ENCODE measurements at places on chromosomes 16 and 17.

GRCh38 chr16:51549836-51550235 is 398.8 kb upstream of the SALL1 start:
- no peak for DNase-seq

DNA sequence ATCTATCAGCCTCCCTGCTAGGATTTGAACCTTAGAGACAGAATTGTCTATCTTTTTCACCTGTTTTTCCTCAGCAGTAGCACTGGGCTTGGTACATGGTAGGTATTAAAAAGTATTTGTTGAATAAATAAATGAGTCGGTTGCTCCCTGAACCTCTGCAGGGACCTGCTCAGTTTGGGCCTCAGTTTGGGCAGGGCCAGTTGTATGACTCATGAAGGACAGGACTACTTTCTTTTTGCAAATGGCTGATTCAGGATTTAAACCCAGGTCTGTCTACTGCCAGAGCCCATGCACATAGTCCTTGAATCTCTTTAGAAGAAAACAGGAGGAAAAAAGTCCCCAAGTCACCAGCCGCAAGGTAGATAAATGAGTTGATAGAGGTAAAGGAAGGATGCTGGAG is 3.1 kb downstream of the MMP2 start:
- no peak for DNase-seq

GRCh38 chr17:13746404-13746803 is 144.7 kb upstream of the HS3ST3A1 start:
- no peak for DNase-seq

GRCh38 chr17:62703261-62703775 is 75.8 kb downstream of the MRC2 start:
- DNase-seq = peak; percentile 34

- DNase-seq = peak; percentile 60
Observed at GRCh38 chr16:50313596-50314478, 47.5 kb downstream of the ADCY7 start.

DNA sequence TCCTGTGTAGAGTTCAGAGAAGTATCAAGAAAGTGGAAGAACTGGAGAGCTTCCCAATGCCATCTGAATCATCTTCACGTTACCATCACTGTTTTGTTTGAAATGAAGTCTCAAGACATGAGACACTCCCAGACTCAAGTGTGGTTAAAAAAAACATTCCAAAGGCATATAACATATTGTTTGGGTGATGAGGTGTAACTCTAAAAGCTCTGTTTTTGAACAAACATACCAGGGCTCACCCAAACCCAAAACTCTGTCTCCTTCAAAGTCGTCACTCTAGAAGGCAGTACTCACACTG is 6.3 kb upstream of the ZCCHC14 start:
- no peak for DNase-seq

GRCh38 chr17:17605729-17606088 is 14.2 kb upstream of the PEMT start:
- DNase-seq = no peak

DNA sequence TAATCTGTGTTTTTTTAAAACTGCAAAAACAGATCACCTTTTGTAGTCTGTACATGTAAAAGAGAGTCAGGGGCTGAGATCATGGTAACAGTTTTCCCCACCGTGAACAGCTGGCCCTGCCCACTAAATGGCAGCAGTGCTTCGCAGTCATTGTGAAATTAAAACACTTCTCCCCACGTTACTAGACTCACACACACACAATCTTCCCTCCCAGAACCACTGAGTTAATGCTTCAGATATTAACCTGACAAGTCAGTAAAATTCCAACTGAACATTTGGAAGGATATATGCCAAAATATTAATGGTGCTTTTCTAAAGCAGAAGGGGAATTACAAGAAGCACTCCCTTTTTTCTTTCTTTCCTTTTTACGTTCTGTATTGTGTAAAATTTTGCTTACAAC is 1.2 kb upstream of the CD300LG start:
- no peak for DNase-seq

DNA sequence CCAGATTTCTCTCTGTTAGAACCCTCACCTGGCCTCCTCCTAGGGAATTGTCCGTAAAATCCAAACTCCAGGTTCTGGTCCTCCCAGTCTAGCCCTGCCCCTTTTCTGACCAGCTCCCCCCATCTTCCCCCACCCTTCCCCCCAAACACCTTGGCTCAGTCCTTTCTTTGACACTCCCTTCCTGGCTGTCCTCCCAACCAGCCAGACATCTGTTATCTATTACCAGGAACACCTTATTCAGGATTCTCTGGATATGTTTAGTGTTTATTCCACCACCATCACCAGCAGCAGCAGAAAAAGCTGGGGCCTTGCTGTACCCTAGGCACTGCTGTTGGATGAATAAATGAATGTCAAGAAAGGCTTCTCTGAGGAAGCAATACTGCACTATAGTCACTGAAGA is 4.0 kb upstream of the CMTM3 start:
- no peak for DNase-seq

DNA sequence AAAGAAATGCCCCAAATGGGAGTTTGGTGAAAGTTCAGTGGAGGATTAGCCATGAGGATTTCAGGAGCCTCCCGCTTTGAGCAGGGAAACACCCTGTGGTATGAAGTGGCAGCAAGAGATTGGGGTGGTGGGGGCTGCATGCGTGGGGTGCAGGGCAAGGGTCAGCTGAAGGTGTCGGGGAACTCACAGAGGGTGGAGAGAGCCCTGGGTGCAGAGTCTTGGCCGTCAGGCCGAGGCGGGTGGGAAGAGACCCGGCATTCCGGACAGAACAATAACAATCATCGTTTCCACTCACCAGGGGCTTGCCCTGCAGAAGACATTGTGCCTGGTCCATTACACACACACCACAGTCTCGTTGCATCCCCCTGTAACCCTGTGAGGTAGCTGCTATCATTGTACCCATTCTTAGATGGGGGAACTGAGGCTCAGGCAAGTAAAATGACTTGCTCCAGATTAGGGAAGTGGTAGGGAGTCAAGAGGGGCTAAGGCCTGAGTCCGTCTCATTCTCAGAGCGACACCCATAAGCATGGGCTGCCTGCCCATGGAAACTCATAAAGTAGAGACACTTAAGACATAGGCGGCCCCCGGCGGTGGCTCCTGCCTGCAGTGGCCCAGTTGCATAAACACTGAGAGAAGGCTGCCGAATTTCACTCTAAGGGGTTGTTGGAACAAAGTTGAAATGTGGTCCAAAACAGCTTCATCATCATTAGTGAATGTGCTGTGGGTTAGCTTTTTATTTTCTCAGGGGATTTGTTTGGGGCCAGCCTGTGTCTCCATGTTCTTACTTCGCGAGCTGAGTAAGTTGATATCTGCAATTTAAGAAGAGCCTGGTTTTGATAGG is 93.3 kb downstream of the CMIP start:
- DNase-seq = no peak

- no peak for DNase-seq
Observed at GRCh38 chr16:65196420-65197075, 74.7 kb upstream of the CDH11 start.

DNA sequence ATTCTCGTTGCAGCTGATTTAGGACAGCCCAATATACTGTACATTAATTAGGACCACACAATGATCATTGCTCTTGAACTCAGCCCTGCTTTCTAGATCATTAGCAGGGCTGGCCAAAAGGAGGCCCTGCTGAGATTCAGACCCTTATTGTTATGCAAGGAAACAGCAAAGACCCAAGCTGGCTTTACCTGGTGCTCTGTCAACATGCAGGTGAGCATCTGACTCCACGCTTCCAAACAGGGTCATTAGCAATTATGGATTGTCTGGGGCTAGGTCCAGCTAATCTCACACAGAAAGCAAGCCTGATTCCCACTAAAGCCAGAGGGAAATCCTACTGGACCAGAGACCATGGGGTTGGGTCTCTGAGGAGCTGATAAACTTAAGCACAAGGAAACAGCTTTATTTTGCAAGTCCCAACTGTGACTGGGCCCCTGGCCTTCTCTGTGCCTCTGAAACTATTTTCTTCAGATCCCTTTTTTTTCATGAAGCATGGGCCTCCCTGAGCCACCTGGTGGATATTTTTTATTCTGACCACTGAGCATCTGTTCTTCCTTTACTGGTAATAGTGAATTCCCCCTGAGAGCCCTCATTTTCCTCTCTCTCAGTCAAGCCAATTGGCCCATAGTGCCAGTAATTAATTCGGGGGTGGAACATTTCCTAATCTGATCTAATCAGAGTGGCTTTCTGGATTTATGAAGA is 236.1 kb downstream of the GRIN2A start:
- no peak for DNase-seq

DNA sequence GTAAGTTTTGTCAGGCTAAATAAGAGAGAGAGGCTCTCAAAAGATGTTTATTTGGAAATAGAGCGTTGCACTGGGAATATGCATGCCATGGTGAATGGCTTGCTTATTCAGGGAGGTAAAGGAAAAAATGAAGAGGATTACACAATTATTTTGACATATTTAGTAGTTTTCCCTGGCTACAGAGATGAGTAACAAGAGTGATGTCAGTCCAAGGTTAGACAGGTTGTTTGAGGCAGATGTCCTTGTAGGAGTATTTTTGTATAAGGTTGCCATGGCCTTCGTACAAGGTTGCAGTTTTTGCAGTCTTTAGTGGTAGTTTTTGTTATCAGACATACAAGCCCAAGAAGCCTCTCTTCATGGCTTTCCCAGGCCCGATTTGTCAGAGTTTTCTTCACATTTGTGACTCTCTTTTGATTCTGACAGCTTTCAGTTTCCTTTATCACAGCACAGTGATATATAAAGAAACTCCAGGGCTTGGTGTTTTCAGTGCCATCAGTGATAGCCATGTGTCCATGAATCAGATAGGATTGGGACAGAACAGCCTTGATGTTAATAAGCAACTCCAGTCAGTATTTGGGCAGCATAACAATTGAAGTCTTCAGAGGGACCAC is 18.7 kb upstream of the LGALS9 start:
- peak; percentile 28 for DNase-seq

DNA sequence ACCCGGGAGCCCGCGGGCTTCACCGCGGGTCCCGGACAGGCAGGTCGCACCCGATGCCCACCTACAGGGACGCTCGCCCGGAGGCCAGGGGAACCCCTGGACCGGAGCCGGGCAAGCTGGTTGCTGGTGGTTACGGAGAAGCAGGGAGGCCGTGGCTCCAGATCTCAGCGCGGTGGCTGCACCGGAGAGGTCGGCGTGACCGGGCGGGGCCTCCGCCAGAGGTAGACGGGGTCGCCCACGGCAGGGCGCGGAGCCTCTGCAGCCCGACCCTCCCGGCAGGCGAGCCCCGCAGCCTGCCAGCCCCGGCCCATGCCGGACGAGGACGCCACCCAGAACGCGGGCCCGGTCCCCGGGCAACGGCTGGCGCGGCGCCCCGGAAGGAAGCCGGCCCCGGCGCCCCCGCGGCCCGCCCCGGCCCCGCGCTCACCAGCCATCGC is 341 bp downstream of the PCYT2 start:
- no peak for DNase-seq

- no peak for DNase-seq
Observed at GRCh38 chr17:51650772-51651171, 390.4 kb downstream of the UTP18 start.

- DNase-seq = no peak
Observed at GRCh38 chr17:48500435-48501426, 30.1 kb downstream of the HOXB1 start.

Data from activated CD4-positive, alpha-beta T cell treated with anti-CD3 and anti-CD28 coated beads, Interleukin-10, Interleukin-2, amounts not matched to agents 100 ng/mL and 50 ng/mL, durations not matched to agents 16 hours and 8 hours (primary cell).